ENCODE measurements at places on chromosomes 7 and 10. TPM values are rescaled to one million over a fixed set of nuclear protein-coding genes. Genes with fewer than 3 reads are reported as not detected.
A peak's percentile ranks its signal among the peaks of the same experiment; 100 is the strongest.

- DNase-seq, result peak; percentile 36
Measured at GRCh38 chr10:51878695-51879094, 179.3 kb upstream of the CSTF2T start.

- DNase-seq, result no peak
Measured at GRCh38 chr10:130493446-130494145, 357.4 kb downstream of the GLRX3 start.

GRCh38 chr10:3435671-3436070, 263.1 kb upstream of the PITRM1 start:
- no peak for DNase-seq

DNA sequence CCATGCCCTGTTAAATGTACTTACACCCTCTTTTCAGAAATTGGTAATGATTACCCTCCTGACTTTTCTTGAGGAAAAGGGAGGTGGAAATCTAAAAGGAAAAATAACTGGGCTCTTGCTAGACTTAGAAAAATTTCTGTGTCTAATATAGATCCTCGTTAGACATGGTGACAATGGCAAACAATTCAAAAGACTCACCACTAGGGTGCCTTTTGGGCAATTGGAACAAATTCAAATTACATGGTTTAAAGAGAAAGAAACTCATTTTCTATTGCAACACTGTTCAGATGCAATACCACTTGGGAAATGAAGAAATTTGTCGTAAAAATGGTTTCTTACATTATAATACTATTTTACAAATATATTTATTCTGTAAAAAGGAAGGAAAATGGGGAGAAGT, 950.1 kb downstream of the GRM8 start:
- DNase-seq, result no peak

- no peak for DNase-seq
Measured at GRCh38 chr7:5357951-5358350, 65.7 kb downstream of the TNRC18 start.

DNA sequence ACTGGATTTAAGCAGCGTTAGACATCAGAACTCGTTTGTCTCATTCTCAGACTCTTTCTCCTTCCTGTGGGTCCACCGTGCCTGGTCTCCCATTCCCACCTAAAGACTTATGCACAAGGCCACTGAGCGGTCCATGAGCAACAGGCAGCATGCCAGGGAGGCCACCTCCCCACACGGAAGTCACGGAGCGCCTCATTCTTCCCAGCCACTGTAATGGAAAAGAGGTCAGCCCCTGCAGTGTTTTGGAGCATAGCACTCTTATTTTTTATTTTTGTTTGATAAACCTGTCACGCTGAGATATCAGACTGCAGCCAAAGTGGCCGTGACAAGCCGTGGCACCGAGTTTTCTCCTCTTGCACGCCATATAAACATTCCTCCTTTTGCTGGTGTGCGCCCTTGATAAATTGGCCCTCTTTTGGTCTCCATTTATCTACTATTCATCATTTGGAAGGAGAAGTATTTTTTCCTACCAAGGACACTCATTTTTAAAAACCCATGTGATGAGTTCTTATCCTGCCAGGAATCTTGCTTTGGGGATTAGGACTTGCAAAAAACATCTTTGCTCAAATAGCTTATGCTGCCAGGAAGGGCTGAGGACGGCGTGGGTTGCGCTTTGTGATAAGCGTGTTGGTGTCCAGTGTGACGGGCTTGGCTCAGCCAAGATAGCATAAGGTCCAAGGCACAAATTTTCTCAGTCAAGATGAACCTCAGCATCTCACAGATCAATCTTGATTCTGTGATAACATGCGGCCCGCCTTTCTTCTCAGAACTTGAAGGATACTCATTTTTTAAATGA, 206.0 kb downstream of the CCDC3 start:
- DNase-seq, result no peak

DNA sequence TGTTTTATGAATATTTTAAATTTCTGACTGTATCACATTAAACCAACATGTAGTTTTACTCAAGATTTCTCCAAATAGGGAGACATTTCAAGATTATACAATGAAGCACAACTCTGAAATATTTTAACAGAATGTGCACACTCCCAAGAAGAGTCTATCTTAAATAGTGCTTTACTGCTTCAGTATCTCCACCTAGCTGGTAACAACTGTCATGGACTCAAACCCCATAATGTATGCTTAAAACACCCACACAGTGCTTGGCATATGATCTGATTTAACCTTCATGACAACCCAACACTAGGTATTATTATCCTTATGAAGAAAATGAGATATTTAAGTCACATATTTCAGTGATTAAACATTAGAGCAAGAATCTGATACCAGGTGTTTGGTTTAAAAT, 45.9 kb downstream of the ASZ1 start:
- no peak for DNase-seq

DNA sequence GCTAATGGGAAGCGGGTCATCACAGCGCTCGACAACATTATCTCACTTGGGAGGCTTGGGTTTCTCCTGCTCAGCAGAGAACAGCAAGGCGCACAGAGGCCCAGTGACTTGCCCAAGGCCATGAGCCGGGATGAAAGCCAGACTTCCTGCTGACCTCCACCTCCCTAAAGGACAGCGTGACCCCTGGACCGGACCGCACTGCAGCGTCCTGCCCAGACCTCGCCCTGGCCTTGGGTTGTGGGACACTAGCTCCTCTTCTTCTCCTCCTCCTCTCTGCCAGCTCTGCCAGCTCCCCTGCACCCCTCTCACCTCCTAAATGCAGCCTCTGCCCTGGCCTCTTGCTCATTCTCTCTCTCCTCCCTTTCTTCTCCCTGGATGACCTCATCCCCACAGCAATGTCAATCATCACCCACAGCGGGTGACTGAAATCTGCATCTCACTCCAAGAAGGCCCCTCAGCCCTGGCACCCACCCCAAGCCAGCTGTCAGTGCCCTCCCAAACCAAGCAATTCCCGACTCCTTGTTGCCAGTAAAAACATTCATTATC, 19.4 kb downstream of the SPOCK2 start:
- no peak for DNase-seq

DNA sequence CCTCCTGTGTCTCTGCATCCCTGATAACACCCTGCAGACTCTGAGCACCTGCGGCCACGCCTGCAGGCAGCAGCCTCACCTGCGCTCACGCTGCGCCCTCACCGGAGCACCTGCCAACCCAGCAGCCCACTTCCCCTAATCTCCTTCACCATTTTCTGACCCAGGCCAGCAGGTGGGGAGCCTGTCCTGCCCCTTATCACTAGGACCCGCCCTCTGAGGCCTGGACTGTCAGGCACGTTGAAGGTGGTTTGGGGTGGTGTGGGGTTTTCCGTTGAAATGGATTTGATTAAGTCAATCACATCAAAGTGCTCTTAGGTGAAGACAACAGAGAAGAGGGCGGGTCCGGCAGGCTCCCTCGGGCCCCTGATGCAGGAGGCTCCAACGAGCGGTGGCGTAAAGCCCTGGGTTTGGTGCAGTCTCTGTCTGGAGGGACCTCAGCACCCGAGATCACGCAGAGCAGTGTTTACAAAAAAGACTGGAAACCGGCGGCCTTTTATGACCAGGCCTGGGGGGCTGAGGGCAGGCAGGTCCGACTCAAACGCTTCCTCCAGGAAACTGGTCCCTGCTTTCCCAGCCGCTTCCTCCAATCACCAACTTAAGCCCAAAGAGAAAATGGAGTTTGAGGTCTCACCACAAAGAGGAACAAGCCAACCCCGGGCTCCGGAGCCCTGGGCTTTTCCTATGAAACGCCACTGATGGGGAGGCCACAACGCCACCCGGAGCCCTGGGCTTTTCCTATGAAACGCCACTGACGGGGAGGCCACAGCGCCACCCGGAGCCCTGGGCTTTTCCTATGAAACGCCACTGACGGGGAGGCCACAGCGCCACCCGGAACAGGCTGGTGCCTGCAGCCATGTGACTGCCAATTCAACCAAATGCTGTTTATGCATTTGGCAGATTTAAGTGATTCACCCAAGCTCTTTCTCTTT, 45.5 kb downstream of the DPYSL4 start:
- no peak for DNase-seq

DNA sequence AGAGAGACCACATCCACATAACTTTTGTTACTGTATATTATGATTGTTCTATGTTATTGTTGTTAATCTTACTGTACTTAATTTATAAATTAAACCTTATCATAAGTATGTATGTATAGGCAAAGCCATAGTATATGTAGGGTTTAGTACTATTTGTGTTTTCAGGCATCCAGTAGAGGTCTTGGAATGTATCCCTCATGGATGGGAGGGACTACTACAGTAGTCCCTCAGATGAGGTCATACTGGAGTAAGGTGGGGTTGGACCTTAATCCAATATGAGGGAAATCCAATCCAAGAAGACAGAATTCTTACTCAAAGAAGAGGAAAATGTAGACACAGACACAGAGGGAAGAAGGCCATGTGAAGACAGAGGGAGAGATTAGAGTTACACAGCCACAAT, 34.1 kb upstream of the MALRD1 start:
- peak; percentile 9 for DNase-seq

- no peak for DNase-seq
Measured at GRCh38 chr10:51619365-51619764, 80.0 kb downstream of the CSTF2T start.

- peak; percentile 28 for DNase-seq
Measured at GRCh38 chr10:14945108-14945507, 8.8 kb downstream of the DCLRE1C start.

- no peak for DNase-seq
Measured at GRCh38 chr7:77991656-77992055, 193.1 kb downstream of the PHTF2 start.

- DNase-seq, result no peak
Measured at GRCh38 chr10:130463876-130464364, 327.7 kb downstream of the GLRX3 start.

GRCh38 chr7:111730476-111731300, 168.4 kb upstream of the IMMP2L start:
- peak; percentile 51 for DNase-seq

DNA sequence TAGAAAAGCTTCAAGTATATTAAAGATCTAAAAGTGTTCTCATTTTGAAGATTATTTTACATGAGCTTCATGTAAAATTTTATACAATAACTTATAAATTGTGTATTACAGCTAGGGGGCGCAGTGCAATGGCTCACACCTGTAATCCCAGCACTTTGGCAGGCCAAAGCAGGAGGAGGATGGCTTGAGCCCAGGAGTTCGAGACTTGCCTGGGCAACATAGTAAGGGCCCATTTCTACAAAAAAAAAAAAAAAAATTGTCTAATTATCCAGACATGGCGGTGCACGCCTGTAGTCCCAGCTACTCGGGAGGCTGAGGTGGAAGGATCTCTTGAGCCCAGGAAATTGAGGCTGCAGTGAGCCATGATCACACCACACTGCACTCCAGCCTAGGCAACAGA, 16.6 kb downstream of the ACBD5 start:
- DNase-seq, result peak; percentile 62

GRCh38 chr10:55929291-55929690, 431.8 kb downstream of the ZWINT start:
- DNase-seq, result no peak

- no peak for DNase-seq
Measured at GRCh38 chr7:157446322-157446721, 109.5 kb downstream of the DNAJB6 start.

DNA sequence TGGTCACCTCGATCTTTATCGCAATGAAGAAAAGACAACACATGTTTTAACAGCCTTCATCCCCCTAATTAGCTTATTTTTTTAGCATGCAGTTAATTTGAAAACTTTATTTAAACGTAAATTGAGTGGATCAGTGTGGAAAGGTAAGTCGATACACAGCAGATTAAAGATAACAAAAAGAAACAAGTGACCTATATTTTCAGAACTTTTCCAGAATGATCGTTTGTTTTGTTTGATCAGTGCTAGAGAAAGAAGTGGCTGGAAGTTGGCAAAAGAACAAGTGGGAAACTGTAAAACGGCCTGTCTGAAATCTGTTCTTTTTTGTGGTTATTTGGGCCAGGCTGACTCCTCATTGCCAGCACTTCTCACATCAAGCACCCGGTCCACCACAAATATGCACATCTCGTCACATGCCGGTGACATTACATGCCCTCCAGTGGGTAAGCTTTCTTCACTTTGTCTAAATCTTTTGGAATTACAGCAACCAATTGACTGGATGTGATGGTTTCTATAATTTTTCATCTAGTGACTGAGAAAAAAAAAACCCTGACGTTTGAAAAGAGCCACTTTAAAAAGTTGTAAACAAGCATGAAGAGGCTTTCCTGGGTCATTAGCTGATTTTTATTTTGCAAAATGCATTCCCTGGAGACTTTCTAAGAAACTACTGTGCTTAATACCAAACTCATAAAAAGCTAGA, 33.2 kb downstream of the C7orf33 start:
- peak; percentile 53 for DNase-seq

DNA sequence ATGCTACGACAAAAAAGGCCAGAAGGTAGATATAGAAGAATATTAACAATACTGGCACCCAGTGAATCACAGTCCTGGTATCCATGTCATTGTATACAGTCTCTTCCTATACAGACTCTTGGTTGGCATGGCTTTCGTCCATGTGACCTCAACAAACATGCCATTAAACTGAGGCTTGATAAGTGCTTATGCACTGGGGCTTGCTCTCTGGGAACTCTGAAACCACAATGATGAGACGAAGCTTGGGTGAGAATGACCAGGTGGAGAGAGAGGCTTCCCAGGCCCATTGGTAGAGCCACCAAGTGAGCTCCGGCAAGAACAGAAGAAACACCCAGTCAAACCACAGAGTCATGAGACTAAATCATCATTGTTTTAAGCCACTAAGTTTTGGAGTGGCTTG, 33.2 kb downstream of the PNPLA8 start:
- DNase-seq, result no peak

DNA sequence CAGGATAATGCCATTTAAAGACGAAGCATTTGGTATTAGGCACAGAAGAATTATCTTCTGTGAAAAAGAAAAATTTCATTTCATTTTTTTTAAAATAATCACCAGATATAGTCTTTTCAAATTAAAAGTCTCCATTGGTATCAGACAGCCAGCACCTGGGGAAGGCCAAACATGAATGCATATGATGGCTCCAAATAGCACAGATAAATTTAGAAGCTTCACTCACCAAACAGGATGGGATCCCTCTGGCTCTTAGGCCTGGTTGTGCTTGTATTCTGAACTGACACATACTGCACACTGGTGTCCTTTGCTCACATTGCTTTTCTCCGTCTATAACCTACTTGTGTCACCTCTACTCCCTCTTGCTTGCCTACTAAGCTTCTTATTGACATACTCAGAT, 169.5 kb upstream of the CHRM2 start:
- no peak for DNase-seq

GRCh38 chr10:16853201-16853600, 36.0 kb upstream of the RSU1 start:
- peak; percentile 47 for DNase-seq

GRCh38 chr10:97503406-97503805, 4.7 kb downstream of the UBTD1 start:
- no peak for DNase-seq

The CRYGN gene
- not detected for total RNA-seq

The LRMDA gene
- 0.13 TPM for total RNA-seq

The PNLIP gene
- total RNA-seq, result not detected

The ZNF804B gene
- total RNA-seq, result not detected

The FHIP2A gene
- 24.6 TPM for total RNA-seq

The MEOX2 gene
- not detected for total RNA-seq
